Naive thymus-derived CD4-positive, alpha-beta T cell (primary cell): ENCODE measurements at places on chromosomes 3 and 15. TPM values are rescaled to one million over a fixed set of nuclear protein-coding genes. Genes with fewer than 3 reads are reported as not detected.

GPR62 gene
- not detected in 2 replicates for total RNA-seq

DNA sequence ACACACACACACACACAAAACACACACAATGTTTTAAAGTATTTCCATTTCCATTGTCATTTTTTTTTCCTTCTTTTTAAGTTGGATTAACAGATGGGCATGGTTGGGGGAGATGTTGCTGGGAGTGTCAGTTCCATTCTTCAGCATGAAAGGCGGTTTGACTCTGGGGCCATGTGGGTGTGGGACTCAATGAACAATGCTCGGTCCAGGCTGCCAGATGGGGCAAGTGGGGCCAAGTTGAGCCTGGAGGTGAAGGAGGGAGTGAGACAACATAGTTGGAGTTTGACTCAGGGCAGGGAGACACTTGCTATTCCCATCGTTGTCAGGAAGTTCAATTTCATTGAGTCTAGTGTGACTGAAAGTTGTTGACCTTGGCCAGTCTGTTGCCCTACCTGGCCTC, 125.3 kb downstream of the TLE3 start:
- no peak for DNase-seq

GRCh38 chr3:185717627-185718402, 107.0 kb downstream of the IGF2BP2 start:
- DNase-seq, result no peak

- DNase-seq, result no peak
Measured at GRCh38 chr3:17874636-17875035, 132.2 kb upstream of the TBC1D5 start.

- no peak for DNase-seq
Measured at GRCh38 chr3:94082391-94082937, 19.6 kb downstream of the NSUN3 start.

DNA sequence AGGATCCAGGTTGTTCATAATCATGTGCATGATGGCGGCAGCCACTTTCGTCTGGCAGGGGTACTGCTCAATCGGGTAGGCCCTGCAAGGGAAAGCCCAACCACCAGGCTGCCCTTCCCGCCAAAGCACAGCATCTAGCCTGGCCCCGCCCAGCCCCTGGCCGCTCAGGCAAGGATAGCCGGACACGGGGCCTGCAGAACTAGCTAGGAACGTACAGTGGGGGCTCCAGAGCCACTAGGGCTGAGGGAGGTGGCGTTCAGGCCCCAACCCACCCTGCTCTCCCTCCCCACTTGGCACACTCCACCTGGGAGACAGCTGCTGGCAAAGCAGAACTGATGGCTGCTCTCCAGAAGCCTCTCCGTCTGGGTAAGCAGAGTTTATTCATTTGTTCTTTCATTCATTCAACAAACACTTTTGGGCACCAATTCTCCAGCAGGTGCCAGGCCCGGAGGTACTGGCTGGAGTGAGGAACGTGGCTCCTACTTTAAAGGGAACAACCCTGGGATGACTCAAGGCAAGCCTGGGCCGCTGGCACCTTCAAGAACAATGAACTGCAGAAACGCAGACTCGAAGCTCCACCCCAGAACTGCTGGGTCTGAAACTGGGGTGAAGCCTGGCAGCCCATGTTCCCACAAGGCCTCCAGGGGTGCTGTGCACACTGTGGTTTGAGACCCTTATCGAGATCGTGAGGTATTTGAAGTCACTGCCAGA, 7.8 kb downstream of the UROC1 start:
- no peak for DNase-seq

DNA sequence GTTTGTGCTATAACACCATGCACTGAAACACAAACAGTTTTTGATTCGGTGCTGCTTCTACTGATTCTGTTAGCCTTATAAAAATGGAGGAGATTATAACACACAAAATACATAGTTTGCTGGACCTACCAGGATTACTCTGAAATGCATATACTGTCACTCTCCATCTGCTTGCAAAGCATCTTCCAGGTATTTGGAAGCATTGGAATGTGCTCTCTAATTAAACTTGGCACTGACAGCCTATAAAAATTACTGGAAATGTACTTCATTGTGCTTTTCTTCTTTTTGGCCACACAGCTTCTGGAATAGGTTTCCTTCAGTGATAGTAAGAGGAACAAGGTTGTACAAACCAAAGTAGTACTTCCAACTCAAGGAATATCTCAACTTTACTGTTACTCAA, 376.1 kb downstream of the UNC13C start:
- no peak for DNase-seq

- DNase-seq, result no peak
Measured at GRCh38 chr3:157166561-157166960, 6.6 kb upstream of the CCNL1 start.

GRCh38 chr3:45923755-45924154, 19.5 kb upstream of the CXCR6 start:
- DNase-seq, result no peak

GRCh38 chr3:42504334-42505127, 2.1 kb downstream of the VIPR1 start:
- no peak for DNase-seq

TMEM207 gene
- not detected for total RNA-seq
